ENCODE measurements at places on chromosomes 5 and 9.

DNA sequence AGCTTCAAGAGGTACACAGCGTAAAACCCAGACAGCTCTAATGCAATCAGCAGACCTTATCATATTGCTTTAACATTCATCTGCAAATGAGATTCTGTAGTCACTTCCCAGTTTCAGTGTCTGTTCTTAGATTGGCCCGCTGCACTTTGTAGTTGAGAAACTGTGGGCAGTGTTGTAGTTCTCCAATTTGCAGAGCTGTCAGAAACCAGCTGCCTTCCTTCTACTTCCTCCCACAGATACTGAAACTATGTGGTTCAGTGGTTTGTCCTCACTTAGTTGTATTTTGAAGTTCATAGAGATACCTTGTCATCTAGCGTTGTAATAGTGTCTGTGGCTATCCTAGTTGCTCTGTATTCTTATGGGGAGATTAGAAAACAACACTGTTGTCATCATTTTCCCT lies 39.6 kb upstream of the TRIM36 start:
- peak overlapping the region; percentile 82 for H3K27ac ChIP-seq
- H3K36me3 ChIP-seq = peaks cover 13% of the 10 kb centered on the region
- peak; percentile 80 for DNase-seq
- H3K4me3 ChIP-seq = peak overlapping the region; percentile 16
- H3K4me1 ChIP-seq = peaks cover 21% of the 10 kb centered on the region

- H3K27ac ChIP-seq = no peak overlapping the region
- no peaks in the 10 kb centered on the region for H3K36me3 ChIP-seq
- H3K4me1 ChIP-seq = no peaks in the 10 kb centered on the region
- H3K4me3 ChIP-seq = no peak overlapping the region
- no peak for DNase-seq
- H3K27me3 ChIP-seq = no peaks in the 10 kb centered on the region
Observed at GRCh38 chr5:151461312-151461711, 13.9 kb downstream of the SLC36A1 start.

GRCh38 chr5:78016863-78017529 lies 240.9 kb upstream of the TBCA start:
- no peaks in the 10 kb centered on the region for H3K4me1 ChIP-seq
- peaks cover 9% of the 10 kb centered on the region for H3K36me3 ChIP-seq
- H3K4me3 ChIP-seq = no peak overlapping the region
- H3K27me3 ChIP-seq = no peaks in the 10 kb centered on the region
- no peak overlapping the region for H3K27ac ChIP-seq

DNA sequence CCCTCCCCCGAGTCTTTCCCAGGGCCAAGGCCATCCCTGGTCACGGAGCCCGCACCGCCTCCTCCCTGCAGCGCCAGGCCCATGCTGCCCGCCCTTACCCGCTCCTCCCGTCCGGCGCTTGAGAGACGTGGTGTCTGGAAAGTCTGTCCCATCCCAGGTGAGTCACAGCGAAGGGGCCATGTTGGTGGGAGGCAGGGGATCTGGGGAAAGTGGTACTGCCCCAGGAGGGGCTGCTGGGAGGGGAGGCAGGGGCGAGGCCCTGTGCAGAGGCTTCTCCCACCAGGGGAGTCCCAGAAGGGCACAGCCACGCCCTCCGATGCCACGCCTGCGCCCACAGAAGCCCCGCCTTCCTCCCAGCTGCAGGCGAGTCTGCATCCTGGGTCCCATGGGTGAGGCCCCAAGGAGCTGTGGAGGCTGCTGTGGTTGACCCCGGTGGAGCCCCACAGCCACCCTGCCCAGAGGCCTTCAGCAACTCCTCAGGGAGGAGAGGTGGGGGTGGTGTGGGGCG lies 107.0 kb upstream of the PPP1R26 start:
- no peak for DNase-seq
- no peaks in the 10 kb centered on the region for H3K4me1 ChIP-seq
- no peak overlapping the region for H3K4me3 ChIP-seq
- H3K27me3 ChIP-seq = no peaks in the 10 kb centered on the region
- no peak overlapping the region for H3K27ac ChIP-seq
- no peaks in the 10 kb centered on the region for H3K36me3 ChIP-seq

GRCh38 chr5:72785801-72786200 lies 30.7 kb upstream of the TNPO1 start:
- peaks cover 2% of the 10 kb centered on the region for H3K27me3 ChIP-seq
- no peak for DNase-seq
- no peaks in the 10 kb centered on the region for H3K36me3 ChIP-seq

- no peak for DNase-seq
- peaks cover 8% of the 10 kb centered on the region for H3K4me1 ChIP-seq
- no peaks in the 10 kb centered on the region for H3K27me3 ChIP-seq
- H3K4me3 ChIP-seq = no peak overlapping the region
Observed at GRCh38 chr5:56506211-56506965, 273.3 kb upstream of the ANKRD55 start.

- no peaks in the 10 kb centered on the region for H3K4me1 ChIP-seq
- DNase-seq = no peak
- peaks cover 3% of the 10 kb centered on the region for H3K36me3 ChIP-seq
Observed at GRCh38 chr5:151465476-151465875, 18.1 kb downstream of the SLC36A1 start.

- DNase-seq = no peak
- H3K4me3 ChIP-seq = no peak overlapping the region
- H3K36me3 ChIP-seq = no peaks in the 10 kb centered on the region
Observed at GRCh38 chr5:54709096-54709495, 191.5 kb downstream of the SNX18 start.

GRCh38 chr5:145854651-145855258 lies 18.1 kb downstream of the GRXCR2 start:
- H3K4me3 ChIP-seq = no peak overlapping the region
- no peak overlapping the region for H3K27ac ChIP-seq
- no peaks in the 10 kb centered on the region for H3K36me3 ChIP-seq
- H3K4me1 ChIP-seq = peaks cover 4% of the 10 kb centered on the region
- peaks cover 14% of the 10 kb centered on the region for H3K27me3 ChIP-seq

- H3K4me3 ChIP-seq = no peak overlapping the region
- H3K27ac ChIP-seq = peak overlapping the region; percentile 65
- DNase-seq = no peak
Observed at GRCh38 chr5:415928-416635, 26.9 kb upstream of the EXOC3 start.

- H3K4me3 ChIP-seq = no peak overlapping the region
- peaks cover 29% of the 10 kb centered on the region for H3K27me3 ChIP-seq
- H3K27ac ChIP-seq = no peak overlapping the region
- DNase-seq = no peak
Observed at GRCh38 chr9:89808756-89809181, 204.0 kb downstream of the GADD45G start.

DNA sequence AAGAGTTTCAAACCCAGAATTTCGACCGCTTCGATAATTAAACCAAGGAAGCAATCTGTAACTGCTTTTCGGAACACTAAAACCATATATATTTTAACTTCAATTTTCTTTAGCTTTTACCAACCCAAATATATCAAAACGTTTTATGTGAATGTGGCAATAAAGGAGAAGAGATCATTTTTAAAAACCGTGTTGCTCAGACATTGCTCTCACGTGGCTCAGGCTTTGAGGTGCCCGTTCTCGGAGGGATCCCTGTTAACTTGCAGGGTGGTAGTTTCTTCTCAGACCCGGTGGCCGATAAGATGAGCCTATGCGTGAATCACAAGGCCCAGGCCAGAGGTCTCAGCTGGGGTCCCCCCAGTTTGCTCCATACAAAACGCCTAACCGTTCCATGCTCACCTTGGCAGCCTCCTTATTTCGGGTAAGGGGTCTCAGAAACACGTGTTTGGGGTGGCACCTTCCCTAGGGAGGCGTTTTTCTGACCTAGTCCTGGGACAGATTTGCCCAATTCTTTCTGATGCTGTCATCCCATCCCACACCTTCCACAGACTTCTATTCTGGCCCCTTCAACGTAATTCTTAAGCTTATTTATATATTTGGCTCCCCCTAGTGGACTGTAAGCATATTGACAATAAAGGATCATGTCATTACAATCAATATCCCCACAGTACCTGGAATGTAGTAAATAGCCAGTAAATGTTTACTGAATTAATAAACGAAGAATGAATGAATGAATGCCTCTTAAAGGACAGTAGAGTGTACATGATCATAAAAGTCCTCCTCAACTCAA lies 48.1 kb downstream of the THBS4 start:
- no peaks in the 10 kb centered on the region for H3K36me3 ChIP-seq
- H3K4me3 ChIP-seq = peak overlapping the region; percentile 54
- H3K4me1 ChIP-seq = peaks cover 11% of the 10 kb centered on the region
- peak overlapping the region; percentile 40 for H3K27ac ChIP-seq
- DNase-seq = peak; percentile 28
- no peaks in the 10 kb centered on the region for H3K27me3 ChIP-seq

- DNase-seq = no peak
- no peaks in the 10 kb centered on the region for H3K27me3 ChIP-seq
- H3K36me3 ChIP-seq = peaks cover 34% of the 10 kb centered on the region
- H3K27ac ChIP-seq = peak overlapping the region; percentile 44
Observed at GRCh38 chr5:140258016-140258415, 44.9 kb downstream of the PFDN1 start.

GRCh38 chr5:134145041-134145757 lies 30.7 kb downstream of the TCF7 start:
- H3K4me1 ChIP-seq = peaks cover 31% of the 10 kb centered on the region
- peak overlapping the region; percentile 46 for H3K27ac ChIP-seq
- peak; percentile 19 for DNase-seq
- H3K27me3 ChIP-seq = no peaks in the 10 kb centered on the region
- peaks cover 66% of the 10 kb centered on the region for H3K36me3 ChIP-seq

GRCh38 chr9:132854832-132855231 lies 23.3 kb downstream of the AK8 start:
- H3K27ac ChIP-seq = peak overlapping the region; percentile 41
- H3K4me3 ChIP-seq = no peak overlapping the region
- no peaks in the 10 kb centered on the region for H3K36me3 ChIP-seq
- peaks cover 5% of the 10 kb centered on the region for H3K27me3 ChIP-seq
- peaks cover 29% of the 10 kb centered on the region for H3K4me1 ChIP-seq
- DNase-seq = no peak

DNA sequence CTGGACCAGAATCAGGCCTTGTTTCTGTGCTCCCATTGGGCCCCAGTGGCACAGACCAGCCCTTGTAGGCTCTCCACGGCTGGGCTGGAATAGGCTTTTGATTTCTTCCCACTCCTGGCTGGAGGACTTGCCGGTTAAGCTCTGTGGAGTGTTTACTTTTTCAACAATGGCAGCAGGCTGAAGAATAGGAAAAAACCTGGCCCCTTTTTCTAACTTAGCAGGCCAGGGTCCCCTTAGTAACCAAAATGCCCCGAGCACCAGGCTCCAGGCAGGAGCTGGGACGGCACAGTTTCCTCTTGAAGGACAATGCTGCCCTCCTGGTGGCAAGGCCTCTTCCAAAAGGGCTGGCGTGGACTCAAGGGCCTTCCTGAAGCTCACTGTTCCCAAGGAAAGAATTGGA lies 230.3 kb downstream of the CRB2 start:
- no peak for DNase-seq
- H3K36me3 ChIP-seq = peaks cover 8% of the 10 kb centered on the region
- no peak overlapping the region for H3K27ac ChIP-seq

GRCh38 chr9:137275588-137276472 lies 1.7 kb upstream of the TOR4A start:
- H3K36me3 ChIP-seq = peaks cover 19% of the 10 kb centered on the region
- H3K27me3 ChIP-seq = no peaks in the 10 kb centered on the region
- H3K27ac ChIP-seq = peak overlapping the region; percentile 50
- H3K4me1 ChIP-seq = peaks cover 30% of the 10 kb centered on the region
- DNase-seq = no peak
- no peak overlapping the region for H3K4me3 ChIP-seq

DNA sequence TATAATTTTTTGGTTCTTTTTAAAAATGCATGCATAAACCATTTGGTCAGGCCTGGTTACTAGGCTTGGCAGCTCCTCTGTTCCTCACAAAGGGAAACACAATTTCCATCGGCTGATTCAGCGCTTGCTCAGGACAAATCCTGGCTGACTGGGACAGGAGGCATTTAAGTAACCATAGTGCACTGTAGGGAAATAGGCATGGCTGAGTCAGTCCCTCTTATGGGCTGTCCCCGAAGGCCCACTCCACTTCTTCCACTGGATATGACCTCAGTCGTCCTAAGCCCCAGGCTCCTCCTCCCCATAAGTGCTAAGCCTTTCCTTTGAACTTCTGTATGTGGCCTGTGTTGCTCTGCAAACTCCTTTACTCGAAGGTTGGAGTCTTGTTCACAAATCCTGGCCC lies 71.2 kb upstream of the GLIS3 start:
- H3K4me3 ChIP-seq = no peak overlapping the region
- DNase-seq = no peak
- H3K36me3 ChIP-seq = no peaks in the 10 kb centered on the region
- H3K4me1 ChIP-seq = no peaks in the 10 kb centered on the region

DNA sequence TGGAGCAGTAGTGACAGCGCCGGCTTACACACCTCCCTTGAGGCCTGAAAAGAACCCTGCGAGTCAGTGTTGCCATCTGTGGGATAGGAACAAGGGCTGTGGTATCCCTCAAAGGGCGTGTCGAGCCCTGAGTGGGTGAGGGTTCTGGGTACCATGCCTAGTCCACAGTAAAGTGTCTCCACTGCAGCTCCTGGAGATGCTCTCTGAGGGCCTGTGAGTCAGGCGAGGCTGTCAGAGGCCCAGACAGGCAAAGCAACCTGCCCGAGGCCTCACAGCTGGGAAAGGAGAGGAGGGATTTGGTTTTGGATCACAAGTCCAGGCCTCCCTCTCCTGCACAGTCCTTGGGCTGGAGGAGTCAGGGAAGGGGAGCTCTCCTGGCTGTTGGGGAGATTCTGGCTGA lies 6.1 kb downstream of the PRRX2 start:
- DNase-seq = no peak
- H3K4me3 ChIP-seq = no peak overlapping the region
- no peak overlapping the region for H3K27ac ChIP-seq
- H3K27me3 ChIP-seq = peaks cover 8% of the 10 kb centered on the region
- peaks cover 7% of the 10 kb centered on the region for H3K4me1 ChIP-seq

GRCh38 chr5:110268985-110269384 lies 457.5 kb downstream of the TMEM232 start:
- no peak overlapping the region for H3K27ac ChIP-seq
- DNase-seq = no peak
- no peaks in the 10 kb centered on the region for H3K27me3 ChIP-seq
- H3K4me3 ChIP-seq = no peak overlapping the region
- H3K4me1 ChIP-seq = no peaks in the 10 kb centered on the region

- no peaks in the 10 kb centered on the region for H3K4me1 ChIP-seq
- no peak overlapping the region for H3K4me3 ChIP-seq
- H3K36me3 ChIP-seq = no peaks in the 10 kb centered on the region
Observed at GRCh38 chr9:121510766-121511550, 11.3 kb upstream of the GGTA1 start.

DNA sequence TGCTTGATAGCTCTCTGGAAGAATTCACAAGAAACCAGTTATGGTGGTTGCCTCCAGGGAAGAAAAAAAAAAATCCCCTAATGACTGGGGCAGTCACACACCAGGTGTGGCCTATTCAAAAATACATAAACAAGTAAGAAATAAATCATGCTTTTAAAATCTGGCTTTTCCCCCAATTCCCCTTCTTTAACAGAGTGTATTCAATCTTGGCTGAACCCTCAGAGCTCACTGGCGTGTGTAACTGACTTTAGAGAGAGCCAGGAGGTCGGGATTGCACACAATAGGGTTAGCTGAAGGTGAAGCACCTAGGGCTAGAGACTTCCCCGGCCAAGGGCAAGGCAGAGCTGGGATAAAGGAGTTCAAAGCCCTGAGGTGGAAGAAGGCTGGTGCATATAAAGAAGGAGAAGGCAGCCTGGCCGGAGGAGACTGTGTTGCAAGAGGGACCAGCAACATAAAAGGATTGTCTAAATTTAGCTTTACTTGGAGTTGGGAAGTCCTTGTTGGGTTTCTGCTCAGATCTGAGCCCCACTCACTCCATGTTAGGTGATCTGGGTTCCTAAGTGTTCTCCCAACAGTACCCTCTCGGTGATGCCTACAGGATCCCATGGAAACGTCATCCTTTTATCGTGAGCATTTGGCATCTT lies 19.7 kb downstream of the FNBP1 start:
- H3K27ac ChIP-seq = peak overlapping the region; percentile 65
- H3K36me3 ChIP-seq = peaks cover 59% of the 10 kb centered on the region
- H3K27me3 ChIP-seq = no peaks in the 10 kb centered on the region
- no peak overlapping the region for H3K4me3 ChIP-seq
- no peak for DNase-seq
